ENCODE measurements at places on chromosomes 7 and 10.

GRCh38 chr7:36228039-36228438 lies 75.0 kb downstream of the EEPD1 start:
- DNase-seq = no peak

- DNase-seq = no peak
These were observed 170.8 kb upstream of the ANK3 start for GRCh38 chr10:60560451-60560850.

- no peak for DNase-seq
These were observed 8.3 kb downstream of the GALNT17 start for GRCh38 chr7:71140264-71140663.

GRCh38 chr7:98423043-98423442 lies 22.2 kb upstream of the BAIAP2L1 start:
- DNase-seq = no peak

DNA sequence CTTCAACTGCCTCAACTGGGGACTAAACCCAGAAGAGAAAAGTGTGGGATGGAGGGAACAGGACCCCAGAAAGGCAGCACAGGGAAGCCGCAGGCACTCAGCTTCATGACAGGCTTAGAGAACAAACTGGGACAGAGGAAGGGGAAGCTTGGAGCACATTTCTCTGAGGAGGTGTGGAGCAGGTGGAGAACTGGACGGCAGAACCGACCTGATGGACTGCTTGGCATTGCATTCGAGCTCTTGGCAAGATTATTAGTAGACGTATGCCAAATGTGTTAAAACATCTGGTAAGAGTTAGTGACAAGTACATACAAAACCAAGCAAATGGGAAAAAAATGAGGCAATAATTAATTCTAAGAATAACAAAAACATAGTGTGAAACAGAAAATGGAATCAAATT lies 335.7 kb downstream of the SFMBT2 start:
- no peak for DNase-seq

- DNase-seq = no peak
These were observed 14.4 kb upstream of the ITGB1 start for GRCh38 chr10:32972460-32972859.

GRCh38 chr7:142300689-142301088 lies 42.8 kb upstream of the PRSS58 start:
- no peak for DNase-seq

GRCh38 chr7:69922026-69922803 lies 323.9 kb downstream of the AUTS2 start:
- no peak for DNase-seq

GRCh38 chr7:150357270-150357669 lies 11.4 kb upstream of the REPIN1 start:
- DNase-seq = peak; percentile 42

GRCh38 chr10:123651421-123652047 lies 14.6 kb upstream of the GPR26 start:
- no peak for DNase-seq

- DNase-seq = no peak
These were observed 192.3 kb downstream of the CACNB2 start for GRCh38 chr10:18332484-18332883.

- no peak for DNase-seq
These were observed 494.0 kb downstream of the MAGI2 start for GRCh38 chr7:78959477-78959876.

All from NCI-H1092 (cell line).